ENCODE measurements at places on chromosomes 1 and 21.

GRCh38 chr1:29390075-29390474, 153.8 kb downstream of the PTPRU start:
- DNase-seq, result no peak

- DNase-seq, result no peak
Observed at GRCh38 chr1:240138867-240139266, 47.2 kb downstream of the FMN2 start.

DNA sequence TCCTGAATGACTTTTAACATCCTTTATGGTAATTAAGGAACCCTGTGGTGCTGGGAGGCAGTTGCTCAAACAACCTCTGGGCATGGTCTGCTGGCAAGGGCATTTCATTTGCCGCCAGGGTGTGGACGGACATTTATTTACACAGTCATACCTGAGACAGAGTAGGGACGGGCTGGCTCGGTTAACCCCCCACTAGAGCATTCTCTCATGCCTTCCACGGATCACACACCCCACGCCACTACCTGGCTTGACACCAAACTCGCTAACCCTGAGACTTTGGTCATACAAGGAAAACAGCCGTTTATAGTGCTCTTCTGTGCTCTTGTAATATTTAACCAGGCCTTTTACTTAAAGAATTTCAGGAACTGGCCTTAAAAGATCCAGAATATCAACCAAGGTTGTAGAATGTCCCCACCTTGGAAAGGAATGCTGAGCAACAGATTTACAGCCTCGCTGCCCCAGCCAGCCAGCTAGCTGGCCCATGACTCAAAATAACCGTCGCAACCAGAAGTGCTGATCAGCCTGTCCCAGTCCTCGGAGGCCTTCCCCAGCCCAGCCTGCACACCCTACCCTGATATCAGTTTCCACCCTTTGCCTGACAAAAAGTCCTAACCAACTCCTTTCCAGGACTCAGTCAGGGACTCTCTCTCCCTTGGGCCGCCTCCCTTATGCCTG, 6.5 kb upstream of the PDXK start:
- no peak for DNase-seq

GRCh38 chr1:211603191-211603701, 24.3 kb upstream of the SLC30A1 start:
- no peak for DNase-seq

DNA sequence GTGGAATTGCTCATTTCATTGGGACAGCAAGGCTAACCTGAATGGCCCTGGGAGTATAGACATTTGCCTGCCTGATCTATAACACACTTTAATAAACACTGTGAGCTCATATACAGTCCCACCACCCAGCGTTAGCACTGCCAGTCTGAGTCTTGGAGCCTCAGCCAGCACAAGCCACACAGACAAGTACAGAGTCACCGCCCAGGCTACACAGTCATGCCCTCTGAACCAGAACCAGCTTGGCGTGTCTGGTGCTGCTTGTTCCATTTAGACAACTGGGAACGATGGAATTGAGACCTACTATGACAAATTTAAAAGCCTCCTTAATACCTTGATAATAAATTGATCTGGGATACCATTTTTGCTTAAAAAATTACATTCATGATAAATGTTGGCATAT, 31.6 kb downstream of the NID1 start:
- no peak for DNase-seq

DNA sequence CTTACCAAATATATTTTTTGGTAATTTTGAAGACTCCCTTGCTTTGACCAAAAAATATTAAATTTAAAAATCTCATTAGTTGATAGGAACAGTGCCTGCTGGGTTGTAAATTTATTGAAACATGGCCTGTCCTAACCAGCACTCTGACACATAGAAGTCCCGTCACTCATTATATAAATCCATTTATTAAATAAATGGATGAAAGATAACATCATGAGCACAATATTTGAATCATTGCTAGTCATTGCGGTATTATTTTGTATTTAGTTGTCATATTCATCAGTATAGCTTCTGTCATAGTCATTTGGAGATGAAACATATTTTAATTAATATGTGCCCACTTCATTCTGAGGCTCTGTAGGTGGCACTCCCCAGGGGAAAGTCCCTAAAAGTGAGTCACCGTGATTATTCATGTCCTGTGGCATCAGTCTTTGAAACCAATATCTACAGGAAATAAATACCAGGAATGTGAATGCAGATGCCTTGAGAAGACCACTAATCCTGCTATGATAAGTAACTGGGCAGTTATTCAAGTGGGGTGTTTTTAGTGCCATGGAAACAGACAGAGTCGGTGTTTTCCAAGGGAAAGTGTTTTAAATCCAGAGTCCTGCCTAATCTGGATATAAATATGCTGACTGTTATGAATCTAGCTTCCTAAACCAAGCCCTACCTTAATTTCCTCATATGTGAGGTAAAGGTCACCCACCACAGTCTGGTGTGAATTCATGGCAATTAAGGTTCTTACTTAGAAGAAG, 302.0 kb downstream of the DUSP10 start:
- no peak for DNase-seq

GRCh38 chr1:53402891-53403655, 56.1 kb upstream of the DMRTB1 start:
- DNase-seq, result no peak

GRCh38 chr1:206048582-206048981, 4.4 kb upstream of the RHEX start:
- DNase-seq, result no peak

GRCh38 chr1:111054656-111055055, 85.2 kb downstream of the DRAM2 start:
- no peak for DNase-seq

- DNase-seq, result no peak
Observed at GRCh38 chr21:30306884-30307283, 13.2 kb downstream of the KRTAP26-1 start.

DNA sequence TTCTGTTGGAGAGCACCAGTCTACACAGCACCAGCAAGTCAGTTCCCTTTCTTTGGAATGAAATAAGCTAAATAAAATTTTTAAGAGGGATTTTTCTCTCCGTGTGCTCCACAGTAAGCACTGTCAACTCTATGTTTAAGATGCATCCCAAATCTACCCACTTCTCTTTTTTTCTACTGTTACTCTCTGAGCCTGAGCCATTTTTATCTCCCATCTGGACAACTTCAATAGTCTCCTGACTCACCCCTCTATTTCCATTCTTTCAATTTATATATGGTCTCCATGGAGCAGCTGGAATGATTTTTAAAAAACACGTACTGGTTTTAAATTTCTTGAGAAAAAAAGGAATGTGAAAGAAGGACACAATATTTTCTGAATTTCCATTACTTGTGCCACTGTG, 24.7 kb upstream of the CCT8 start:
- no peak for DNase-seq

- DNase-seq, result no peak
Observed at GRCh38 chr1:28506907-28507246, 1.0 kb downstream of the RCC1 start.

DNA sequence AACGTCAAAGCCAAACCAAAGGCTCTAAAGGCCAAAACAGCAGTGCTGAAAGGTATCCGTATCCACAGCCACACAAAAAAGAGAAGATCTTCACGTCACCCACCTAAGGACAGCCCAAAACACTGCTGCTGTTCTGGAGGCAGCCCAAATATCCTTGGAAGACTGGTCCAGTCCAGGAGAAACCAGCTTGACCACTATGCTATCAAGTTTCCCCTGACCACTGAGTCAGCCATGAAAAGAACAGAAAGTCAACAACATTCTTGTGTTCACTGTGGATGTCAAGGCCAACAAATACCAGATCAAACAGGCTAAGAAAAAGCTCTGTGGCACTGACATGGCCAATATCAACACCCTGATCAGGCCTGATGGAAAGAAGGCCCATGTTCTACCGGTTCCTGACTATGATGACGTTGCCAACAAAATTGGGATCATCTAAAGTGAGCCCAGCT, 32.1 kb downstream of the ARID4B start:
- DNase-seq, result no peak

DNA sequence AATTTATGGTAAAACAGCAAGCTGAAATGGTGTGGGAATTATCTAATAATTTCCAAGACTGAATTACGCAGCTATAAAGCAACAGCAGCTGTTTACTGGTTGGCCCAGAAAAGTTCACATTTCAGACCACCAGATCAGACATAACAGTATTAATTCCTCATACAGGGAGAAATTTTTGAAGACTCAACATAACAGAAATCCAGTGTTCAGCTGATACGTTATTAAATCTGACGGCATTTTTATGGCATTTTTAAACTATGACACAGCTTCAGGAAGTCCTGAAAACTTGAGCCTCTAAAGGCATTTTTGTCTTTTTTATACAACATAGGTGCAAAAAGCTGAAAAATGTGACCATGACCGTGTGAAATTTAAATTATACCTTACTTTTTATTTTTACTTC, 91.2 kb downstream of the APP start:
- DNase-seq, result no peak

DNA sequence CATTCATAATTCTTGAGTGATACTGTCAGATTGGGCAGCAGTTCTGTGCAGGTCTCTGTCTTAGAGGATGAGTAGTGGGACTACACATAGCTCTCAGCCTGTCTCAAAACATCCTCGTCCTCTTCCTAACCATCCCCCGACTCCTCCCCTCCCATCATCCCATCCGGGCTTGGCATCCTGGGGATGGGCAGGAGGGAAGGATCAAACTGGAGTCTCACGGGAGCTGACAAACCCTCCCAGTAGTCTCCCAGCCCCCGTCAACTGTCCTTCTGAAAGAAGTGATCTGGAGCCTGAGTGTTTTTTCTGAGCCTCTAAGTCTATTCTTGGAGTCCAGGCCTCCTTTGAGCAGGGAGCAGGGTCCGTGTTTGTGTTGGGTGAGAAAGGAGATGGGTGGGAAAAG, 102.0 kb downstream of the PAX7 start:
- no peak for DNase-seq

Data from activated T-cell treated with anti-CD3 and anti-CD28 coated beads, Interleukin-2, amount 50 U/mL, for 1 hour (primary cell).